Foreskin fibroblast (primary cell): ENCODE measurements at places on chromosomes 7 and 10.

DNA sequence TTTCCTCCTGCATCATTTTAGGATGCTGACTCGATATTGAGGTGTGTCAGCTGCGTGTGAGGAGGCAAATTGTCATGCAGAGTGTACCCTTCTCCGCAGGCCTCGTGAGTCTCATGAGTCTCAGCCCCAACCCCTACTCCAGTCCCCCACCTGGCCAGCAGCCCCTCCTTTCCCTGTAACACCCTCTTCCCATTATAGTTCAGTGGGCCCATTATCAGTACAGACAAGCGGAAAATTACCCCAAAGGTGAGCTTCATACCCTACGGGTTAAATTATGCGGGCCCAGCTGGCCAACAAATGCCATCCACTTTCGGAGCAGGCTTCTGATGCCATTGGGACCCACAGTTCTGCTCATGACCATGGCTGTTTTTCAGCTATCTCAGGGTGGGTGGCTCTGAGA is 25.2 kb downstream of the SFTPD start:
- DNase-seq: no peak

DNA sequence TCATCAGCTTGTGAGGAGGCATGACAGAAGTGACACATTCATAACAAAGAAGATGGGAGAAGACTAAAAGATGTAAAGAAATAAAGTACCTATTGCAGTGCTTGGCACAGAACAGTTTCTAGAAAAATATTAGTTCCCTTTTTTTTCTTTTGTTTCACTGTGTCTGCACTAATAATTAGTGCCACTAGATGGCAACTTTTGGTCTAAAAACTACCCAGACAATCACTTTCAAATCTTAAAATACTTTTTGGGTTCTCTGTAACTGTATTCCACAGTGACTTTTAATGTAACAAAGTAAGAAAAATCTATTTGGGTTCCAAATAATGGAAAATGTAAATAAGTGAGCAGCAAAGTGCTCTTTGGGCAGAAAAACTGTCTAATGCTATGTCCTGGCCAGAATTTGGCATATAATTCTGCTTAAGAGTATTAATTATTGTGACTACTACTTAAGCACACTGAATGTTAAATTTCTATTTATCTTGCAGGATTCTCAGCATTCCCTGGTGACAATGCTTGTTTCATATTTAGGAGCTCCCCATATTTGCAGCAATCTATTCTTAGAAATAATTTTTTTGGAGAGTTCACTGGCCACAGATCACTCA is 134.8 kb upstream of the KIF5B start:
- peak; percentile 61 for DNase-seq

DNA sequence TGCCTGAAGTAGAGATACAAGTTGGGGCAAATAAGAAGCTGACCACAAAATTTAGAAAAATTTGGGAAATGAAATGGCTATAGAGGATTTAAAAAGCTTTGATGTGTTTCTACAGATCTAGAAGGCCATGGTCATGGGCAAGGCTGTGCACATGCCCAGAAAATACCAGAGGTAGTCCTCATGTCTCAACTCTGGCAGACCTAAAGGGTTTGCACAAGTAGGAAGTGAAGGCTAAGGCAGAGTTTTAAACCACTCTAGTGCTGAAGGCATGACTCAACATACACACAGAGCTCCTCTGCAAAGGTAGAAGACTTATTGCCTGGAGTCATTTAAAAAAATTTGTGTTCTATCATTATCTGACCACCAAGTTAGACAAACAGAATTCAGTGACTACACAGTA is 364.6 kb downstream of the CCSER2 start:
- DNase-seq: no peak

DNA sequence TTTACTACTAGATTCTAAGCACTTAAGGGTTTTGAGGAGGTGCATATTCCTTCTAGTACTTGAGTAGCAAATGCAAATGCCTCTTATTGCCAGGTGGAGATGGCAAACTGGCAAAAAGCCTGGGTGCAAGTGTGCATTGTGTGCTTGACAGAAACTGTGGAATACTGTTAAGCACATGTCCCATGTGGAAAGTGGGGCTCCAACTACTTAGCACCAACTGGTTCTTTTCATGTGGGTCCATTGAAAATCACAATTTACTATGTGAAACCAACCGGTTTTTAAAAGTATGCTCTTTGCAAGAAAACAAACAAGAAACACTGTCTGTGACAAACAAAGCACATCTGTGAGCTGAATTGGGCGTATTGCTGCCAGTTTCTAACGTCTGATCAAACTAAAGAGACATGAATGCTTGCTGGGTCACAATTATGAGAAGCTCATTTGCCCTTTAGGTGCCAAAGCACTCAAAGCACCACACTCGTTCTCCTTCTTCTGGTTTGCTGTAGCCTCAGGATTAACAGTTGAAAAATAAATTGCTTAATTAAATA is 197.4 kb downstream of the SEMA3E start:
- no peak for DNase-seq

GRCh38 chr10:121661451-121661851 is 63.2 kb upstream of the FGFR2 start:
- DNase-seq: no peak

DNA sequence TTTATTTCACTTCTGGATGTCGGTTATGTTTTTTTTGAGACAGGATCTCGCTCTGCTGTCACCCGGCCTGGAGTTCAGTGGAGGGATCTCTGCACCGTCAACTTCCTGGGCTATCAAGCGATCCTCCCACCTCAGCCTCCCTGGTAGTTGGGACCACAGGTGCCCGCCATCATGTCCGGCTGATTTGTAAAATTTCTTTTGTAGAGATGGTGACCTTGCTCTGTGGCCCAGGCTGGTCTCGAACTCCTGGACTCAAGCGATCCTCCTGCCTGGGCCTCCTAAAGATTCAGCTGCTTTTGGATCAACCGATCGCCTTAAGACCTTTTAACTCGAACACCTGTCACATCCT is 606 bp upstream of the RABGEF1 start:
- DNase-seq: peak; percentile 17

DNA sequence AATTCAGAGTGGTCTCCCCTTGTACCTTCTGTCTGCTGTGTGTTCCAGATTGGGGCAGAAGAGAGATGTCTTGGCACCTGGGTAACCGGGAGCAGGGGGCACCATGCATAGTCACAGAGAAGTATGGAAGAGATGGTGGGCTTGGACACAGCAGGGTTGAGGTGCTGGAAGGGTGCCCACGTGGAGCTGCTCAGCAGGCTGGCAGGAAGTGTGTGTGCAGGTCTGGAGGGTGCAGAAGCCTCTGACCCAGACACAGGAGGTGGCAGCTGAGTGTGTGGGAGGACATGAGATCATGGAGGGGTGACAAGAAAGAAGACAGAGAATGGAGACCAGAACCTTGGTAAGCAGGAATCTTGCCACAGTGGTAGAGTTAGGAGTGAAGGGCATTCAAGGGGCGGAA is 42.3 kb upstream of the DUSP5 start:
- no peak for DNase-seq

GRCh38 chr7:7584653-7585052 is 18.0 kb downstream of the MIOS start:
- DNase-seq: no peak

DNA sequence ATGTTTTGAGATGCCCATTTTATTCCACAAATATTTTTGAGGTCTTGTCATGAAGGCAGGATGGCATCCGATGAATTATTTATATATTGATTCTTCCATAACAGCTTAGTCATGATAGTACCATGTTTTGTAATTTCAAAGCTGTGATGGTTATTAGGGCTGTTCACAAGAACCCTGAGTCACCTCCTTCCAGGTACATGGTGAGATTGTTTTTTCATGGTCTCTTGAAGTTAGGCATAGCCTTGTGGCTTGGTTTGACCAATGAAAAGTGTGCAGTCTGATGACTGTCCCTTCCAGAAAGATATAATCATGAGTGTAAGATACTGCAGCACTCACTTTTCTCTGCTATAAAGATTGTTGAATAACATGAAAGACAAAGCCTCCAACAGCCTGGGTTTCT is 274.8 kb downstream of the FGFR2 start:
- DNase-seq: no peak

DNA sequence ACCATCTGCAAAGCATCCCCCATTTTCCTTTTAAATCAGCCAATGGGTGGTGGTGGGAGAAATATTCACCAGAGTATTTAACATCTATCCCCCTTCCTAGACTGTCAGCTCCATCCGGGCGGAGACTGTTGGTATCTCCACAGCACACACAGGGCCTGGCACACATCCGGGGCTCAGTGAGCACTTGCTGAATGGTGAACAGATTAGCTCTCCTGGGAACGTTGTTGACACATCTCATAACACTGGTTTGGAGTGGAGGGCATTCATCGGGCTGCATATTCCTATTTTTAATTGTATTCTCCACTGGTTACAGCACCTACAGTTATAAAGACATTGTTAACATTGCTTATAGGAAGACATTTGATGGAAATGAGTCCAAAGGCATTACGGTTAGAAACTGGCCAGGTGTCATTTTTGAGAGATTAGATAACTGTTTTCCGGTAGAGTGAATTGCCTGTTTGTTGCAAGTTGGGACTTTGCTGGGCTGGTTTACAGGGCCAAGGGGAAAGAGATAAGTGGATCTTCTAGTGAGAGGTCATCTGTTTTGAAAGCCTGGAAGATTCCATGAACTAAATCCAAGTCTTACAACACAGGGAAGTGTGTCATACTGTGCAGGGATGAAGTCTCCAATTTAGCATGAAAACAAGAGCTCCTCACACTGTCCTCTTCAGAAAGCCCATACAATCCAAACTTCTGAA is 101.8 kb downstream of the EGFR start:
- DNase-seq: peak; percentile 70

DNA sequence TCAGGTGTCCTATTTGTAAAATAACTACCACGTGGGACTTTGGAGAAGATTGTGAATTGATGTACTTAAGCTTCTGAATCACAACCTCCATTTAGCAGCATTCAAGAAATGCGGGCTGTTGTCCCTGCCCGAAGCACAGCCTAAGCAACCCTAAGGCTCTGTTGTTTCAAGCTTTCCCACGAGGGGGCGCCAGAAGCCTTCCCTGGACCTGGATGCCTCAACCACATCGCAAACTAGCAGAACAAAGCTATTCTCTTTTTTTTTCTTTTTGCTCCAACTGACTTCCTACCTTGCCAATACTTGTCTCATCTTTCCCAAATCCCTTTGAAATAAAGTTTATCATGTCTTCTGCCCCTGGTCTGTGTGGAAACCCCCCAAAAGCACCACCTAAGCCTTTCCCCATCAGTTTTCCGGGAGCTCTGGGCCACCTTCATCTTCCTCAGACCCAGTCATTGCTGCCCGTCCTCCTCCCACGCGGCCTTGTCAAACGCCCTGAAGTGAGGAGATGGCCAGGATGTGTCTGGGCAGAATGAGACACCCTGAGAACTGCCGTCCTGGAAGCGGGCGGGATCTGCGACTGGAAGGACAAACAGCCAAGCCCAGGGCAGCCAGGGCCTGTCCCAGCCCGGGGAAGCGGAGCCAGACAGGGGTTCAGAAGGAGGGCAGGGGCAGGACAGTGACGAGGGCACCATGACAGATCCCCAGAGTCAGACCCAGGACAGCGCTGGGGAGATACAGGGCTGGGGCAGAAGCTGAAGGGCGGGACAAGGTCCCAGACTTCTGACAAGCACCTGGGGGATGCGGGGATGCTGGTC is 112.7 kb downstream of the SLIT1 start:
- DNase-seq: peak; percentile 92

DNA sequence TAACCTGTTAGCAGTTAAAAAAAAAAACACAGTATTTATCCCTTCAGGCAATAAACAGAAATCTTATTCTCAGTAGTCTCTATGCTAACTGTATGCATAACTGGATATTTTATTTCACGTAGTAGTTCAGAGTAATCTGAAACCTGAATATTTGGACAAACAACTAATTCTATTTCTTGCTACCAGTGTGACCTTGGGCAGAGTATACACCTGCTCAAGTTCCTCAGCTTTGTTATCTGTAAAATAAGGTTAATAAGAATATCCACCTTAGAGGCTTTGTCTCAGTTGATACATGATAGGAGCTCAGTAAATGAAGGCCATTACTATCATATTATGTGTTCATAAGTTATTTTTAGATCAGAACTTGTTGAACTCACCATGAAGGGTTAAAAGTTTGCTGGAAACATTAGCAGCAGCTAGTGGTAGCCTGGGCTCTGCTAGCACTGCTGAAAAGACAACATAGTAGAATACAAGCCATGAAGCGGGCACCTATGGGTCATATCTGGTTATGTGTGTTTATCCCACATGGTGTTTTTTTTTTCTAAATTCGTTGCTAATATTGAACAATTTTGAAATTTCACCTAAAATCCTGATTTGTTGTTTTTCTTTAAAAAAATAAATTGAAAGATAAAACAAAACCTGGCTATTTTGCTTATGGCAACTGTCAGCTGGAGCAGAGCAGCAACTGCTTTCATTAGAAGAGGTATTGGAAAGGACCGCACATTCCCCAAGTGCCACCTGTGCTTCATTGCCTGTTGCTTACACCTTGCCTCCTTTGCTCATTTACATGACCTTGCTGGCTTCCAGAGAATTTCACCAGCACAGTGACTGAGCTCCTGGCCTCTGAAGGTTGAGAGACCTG is 303.0 kb downstream of the PRKG1 start:
- DNase-seq: no peak

DNA sequence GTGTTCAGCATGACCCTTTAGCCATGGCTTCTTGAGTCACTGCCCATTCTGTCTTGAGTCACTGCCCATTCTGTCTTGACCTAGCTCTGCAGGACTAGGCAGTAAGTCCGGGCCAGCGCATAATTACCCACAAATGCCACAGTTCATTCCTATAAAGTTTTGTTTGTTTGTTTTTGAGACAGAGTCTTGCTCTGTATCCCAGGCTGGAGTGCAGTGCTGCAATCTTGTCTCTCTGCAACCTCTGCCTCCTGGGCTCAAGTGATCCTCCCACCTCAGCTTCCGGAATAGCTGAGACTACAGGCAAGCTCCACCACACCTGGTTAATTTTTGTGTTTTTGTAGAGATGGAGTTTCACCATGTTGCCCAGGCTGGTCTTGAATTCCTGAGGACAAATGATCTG is 32.7 kb upstream of the TARP start:
- DNase-seq: no peak

- no peak for DNase-seq
These were observed 153.0 kb upstream of the PDE1C start for GRCh38 chr7:32223071-32223650.

- peak; percentile 78 for DNase-seq
These were observed 153.4 kb upstream of the KLF14 start for GRCh38 chr7:130887182-130887956.

DNA sequence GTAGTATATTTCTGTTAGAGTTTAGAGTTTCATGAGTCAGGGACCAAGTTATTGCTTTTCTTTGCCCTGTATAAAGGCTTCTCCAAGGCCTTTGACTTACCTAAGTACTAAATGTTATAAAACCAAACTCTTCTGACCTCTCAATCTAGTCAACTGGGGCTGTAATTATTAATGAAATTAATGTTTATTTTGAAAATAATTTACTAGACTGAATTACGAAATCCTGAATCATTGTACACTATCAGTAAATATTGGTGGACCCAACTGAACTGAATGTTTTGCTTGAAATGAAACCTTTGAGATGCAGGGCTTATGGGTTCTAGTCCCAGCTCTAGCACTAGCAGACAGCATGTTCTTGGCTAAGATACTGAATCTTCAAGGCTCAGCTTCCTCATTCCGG is 1.7 kb upstream of the CYP2C9 start:
- no peak for DNase-seq

DNA sequence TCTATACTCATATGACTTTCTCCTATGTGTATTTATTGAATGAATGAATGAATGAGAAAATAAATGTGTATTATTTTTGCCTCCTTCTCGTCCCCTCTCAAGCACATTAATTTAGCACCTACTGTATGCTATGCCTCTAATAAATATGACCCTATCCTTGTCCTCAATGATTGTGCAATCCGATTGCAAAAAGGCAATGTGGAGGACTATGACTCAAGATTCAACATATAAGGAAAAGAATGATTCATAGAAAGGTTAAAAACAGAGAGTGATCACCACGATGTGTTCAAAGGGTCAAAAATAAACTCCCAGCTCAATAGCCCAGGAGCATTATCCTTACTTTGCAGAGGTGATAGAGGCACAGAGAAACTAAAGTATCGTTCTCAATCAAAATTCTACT is 322.8 kb upstream of the SORCS1 start:
- peak; percentile 78 for DNase-seq
